Stimulated activated CD4-positive, alpha-beta T cell treated with anti-CD3 and anti-CD28 coated beads, Interleukin-2, amount 100 ng/mL, for 24 hours (primary cell): ENCODE measurements at places on chromosomes 2 and 18.
A peak's percentile ranks its signal among the peaks of the same experiment; 100 is the strongest.

- DNase-seq: no peak
Measured at GRCh38 chr2:179541586-179541985, 277.0 kb upstream of the SESTD1 start.

GRCh38 chr2:10658041-10658913, 31.5 kb downstream of the NOL10 start:
- no peak for DNase-seq

DNA sequence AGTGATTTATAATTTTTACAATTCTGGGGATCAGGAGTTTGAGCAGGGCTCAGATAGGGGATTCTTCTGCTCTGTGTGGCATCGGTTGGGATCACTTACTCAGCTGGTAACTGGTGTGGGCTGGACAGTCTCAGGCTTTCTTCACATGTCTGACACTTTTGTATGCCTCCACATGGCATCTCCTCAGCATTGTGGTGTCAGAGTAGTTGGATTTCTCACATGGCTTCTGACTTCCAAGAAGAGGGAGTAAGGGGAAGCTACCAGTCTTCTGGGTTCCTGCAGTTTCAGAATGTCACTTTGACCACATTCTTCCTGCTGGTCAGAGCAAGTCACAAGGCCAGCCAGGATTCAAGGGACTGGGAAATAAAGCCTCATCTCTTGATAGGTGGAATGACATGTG, 55.6 kb downstream of the NCOA1 start:
- no peak for DNase-seq

GRCh38 chr2:185990861-185991525, 252.4 kb downstream of the FSIP2 start:
- no peak for DNase-seq

GRCh38 chr2:45653122-45653913, 1.8 kb downstream of the PRKCE start:
- DNase-seq: no peak

DNA sequence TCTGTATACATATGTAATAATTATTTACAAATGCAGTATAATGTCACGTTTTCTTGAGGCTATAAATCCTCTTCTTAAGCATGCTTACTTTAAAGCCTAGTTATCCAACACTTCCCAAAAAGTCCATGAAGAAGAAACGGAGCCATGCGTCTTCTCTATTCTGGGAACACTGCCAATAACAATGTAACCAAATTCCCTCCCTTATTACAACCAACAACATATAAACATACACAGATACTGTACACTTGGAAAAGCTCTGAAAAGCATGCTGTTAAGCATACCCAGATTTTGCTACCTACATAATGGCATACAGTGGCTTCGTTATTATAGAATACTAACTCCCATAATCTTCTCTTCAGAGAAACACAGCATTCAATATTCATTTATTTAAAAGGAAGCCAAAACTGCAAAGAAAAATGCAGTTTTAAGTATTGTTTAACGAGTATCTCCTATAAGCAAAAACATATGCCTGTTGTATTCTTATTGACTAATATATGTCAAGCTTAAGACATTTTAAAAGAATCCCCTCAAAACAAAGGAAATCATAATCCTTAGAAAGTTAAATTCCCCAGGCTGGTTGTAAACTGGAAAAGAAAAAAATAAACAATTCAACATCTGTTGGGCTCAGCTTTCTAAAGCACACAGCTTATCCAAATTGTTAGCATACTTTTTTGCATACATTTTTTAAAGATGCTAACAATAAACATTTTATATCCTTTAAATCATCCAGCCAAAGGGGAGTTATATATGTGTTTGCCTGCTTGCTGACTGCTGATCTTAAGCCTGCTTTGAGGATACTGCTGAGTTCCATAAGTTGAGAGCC, 83.4 kb downstream of the SLC25A12 start:
- DNase-seq: no peak

GRCh38 chr2:118698564-118698963, 148.9 kb downstream of the EN1 start:
- no peak for DNase-seq

- no peak for DNase-seq
Measured at GRCh38 chr2:46667945-46668344, 188.6 kb downstream of the TMEM247 start.

DNA sequence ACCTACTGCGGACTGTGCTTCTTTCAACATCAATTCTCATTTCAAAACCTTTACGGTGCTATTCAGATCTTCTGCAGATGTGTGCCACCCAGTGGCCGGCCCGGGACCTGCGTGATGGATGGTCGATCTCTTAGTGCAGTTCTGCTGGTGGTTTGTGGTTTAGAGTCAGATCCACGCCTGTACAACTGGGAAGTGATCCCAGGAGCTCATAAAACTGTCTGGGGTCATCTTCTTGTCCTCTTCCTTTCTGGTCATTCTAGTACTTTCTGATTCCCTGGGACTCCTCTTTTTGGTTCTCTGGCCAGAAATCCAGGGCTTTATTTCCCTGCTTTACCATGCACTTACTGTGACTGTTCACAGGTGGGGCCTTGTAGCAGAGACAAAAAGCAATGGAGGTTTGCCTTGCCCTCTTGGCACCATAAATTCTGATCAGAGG, 15.8 kb upstream of the SELENOI start:
- DNase-seq: peak; percentile 89

GRCh38 chr2:230267059-230267458, 41.5 kb downstream of the SP140 start:
- no peak for DNase-seq

GRCh38 chr2:43609290-43609918, 13.6 kb upstream of the THADA start:
- DNase-seq: peak; percentile 28

GRCh38 chr18:36777566-36777965, 51.2 kb downstream of the TPGS2 start:
- no peak for DNase-seq

DNA sequence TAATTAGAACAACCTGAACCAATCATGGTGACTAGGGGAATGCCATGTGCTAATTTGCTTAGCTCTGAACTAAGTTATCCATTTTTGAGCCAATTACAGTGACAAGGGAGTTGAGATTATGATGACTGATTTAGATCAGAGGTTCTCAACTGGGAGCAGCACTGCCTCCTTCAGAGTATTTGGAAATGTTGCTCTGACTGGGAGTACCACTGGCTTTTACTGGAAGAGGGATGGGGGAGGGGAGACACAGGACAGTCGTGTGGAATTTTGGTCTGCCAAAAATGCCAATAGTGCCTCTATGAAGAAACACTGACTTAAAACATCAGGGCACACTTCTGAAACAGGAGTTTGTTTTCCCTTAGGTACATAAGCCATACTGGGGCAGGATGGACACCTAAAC, 48.1 kb upstream of the VPS54 start:
- DNase-seq: no peak

- no peak for DNase-seq
Measured at GRCh38 chr18:67117804-67118203, 398.7 kb downstream of the DSEL start.

DNA sequence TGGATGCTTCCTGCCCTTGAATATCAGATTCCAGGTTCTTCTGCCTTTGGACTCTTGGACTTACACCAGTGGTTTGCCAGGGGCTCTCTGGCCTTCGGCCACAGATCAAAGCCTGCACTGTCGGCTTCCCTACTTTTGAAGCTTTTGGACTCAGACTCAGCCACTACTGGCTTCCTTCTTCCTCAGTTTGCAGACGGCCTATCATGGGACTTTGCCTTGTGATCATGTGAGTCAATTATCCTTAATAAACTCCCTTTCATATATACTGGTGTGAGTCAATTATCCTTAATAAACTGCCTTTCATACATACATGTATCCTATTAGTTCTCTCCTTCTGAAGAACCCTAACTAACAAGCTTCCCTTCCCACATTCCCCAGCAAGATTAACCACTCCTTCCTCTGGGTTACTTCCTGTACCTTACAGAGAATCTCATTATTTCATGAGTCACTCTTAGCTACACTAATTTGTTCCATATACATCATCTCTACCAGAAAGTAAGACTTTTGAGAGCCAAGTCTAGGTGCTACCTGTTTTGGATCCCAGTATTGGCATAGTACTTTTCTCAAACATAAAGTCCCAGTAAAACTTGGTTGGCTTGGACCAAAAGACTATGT, 31.3 kb upstream of the LRATD1 start:
- DNase-seq: no peak

DNA sequence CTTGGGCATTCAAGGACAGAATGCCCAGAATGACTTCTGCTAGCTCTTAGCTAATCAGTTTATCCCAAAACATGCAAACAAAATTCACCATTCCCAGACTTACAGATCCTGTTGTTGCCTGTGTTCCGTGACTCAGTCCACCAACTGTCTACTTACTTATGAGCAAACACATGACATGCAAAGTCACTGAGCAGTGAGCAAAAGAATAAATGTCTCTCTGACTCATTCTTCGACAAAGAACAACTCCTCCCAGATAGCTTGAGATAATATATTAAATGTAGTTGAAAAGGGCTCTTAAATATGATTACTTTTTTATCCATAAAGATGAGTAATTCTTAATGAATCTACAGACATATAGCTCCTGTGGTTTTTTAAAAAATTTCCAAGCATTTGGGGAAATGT, 9.0 kb upstream of the CREG2 start:
- DNase-seq: no peak

DNA sequence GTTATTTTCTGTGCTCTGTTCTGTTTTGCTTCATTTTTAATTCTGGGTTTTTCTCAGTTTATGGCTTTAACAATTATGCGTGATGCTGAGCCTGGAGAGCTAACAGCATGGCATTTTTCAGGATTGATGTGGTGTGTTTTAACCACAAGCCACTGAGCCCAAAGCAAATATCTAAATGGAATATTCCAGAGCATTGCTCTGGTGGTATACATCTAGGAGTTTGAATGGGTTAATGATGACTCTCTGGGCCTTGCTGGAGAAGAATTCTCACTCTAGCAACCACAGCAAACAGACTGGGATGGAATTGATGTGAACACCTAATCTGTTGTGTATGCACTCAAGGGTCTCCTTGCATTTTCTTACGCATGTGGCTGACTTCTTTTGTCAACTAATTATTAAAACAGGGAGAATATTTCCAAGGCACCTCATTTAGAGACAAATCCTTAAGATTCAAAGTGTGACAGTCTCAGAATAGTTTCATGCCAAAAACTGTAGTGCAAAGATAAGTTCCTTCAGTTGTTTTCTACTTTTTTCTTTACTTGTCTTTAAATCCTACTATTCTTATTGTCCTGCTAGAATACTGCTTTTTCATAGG, 164.0 kb downstream of the DTNA start:
- DNase-seq: no peak

DNA sequence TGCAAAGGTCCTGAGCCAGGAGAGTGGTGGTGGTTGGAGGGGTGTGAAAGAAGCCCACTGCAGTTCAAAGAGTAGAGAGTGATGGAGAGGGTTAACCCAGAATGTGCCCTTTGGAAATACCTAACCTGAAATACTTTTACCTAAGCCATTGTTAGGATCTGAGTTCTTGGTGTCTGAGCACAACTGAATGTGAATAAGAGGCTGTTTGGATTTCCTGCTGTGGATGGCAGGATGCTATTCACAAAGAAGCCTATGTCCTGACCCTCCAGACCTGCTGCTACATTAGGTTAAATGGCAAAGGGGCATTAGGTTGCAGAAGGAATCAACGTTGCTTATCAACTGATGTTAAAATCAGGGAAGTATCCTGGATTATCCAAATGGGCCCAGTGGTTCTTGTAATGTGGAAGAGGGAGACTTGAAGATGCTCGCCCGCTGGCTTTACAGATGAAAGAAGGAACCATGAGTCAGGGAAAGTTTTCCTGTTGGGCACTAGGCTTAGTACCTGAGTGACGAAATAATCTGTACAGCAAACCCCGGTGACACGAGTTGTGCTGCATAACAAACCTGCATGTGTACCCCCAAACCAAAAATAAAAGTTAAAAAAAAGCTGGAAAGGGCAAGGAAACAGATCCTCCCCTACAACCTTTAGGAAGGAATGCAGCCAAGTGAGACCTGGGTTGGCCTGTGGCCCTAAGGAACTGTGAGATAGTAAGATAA, 27.2 kb downstream of the ITGA6 start:
- DNase-seq: no peak

GRCh38 chr2:201185863-201186262, 2.9 kb downstream of the CASP10 start:
- no peak for DNase-seq

- no peak for DNase-seq
Measured at GRCh38 chr2:59694176-59694575, 859.3 kb downstream of the BCL11A start.

DNA sequence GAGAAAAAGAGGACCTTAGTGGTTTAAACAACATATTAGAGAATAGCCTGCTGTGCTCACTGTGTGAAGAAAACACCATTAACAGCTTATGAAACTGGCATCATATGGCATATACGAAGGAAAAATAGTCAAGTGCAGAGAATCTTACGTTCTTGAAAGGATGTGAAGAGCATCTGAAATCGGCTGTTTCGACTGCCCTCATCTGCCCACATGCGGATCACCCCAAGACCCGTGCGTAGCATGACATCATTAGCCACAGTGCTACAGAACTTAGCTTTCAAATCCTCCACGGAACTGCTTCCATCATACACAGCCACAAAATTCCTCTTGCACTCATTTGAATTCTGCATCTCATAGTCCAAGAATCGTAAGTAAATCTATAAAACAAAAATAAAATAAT, 84.3 kb downstream of the NETO1 start:
- no peak for DNase-seq

DNA sequence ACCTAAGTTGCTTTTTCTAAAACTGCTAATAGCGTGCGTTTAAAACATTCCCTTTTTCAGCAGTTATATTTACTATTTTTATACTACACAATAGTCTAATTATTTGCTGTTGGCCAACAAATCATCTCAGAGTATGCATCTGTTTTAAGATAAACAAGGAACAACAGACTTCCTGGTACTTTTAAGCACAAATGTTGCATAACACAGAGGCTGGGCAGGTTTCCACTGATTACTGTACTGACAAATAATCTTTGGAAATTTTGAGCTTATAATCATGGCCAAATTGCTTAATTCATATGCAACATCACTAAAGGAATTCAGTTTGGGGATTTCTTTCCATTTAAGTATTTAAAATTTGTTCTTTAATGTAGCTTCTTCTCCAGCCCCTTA, 737.4 kb upstream of the SALL3 start:
- DNase-seq: no peak

GRCh38 chr2:143946436-143947391, 573.2 kb downstream of the ZEB2 start:
- DNase-seq: no peak

DNA sequence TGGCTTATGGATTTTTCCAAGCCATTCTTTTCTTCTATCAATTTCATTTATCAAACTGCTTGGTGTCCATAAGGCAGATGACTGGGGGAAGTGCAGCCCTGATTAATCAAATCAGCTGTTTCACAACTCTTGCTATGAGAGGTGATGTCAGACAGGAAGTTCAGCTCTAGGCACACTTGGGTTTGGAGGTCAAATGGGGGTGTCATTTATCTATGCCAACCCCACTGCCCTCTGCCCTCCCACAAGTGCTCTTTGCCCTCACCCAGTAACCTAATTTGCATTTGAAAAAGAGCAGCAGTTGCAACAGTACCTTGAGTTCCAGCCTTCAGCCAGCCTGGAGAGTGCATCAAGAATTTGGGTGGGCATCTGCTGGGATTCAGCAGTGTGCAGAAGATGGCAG, 431.3 kb upstream of the SPRED2 start:
- DNase-seq: no peak

GRCh38 chr18:41875094-41875780, 79.8 kb upstream of the PIK3C3 start:
- DNase-seq: no peak
